ENCODE measurements at places on chromosomes 13 and 19.

DNA sequence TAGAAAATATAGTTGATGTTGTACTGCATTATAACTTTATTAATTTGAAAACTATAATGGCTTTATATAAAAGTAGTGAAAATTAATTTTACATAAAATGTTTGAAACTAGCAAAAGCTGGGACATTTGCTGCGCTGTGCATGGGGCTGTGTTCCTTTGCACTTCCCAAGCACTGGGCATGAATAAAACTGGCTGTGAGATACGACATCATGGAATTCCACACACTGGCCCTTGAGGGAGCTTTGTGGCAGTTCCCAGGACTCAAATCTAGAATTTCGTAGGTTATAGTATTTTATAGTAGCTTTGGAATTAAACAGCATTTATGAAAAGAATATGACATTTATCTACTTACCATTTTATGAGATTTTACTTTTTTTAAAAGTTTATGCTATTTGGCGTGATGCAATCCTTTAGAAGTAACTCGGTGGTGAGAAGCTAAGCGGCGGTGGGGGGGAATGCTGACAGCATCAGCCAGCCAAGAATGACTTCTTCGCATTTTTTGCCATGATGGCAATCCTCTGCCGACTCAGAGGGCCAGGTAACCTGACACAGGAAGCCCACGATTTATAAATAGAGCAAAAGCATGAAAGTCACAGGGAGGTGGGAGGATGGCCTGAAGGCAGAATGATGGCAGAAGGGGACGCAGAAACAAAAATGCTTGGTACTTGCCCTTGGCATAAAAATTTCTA lies 553.5 kb downstream of the MYO16 start:
- DNase-seq = no peak

GRCh38 chr13:44493213-44493812 lies 82.8 kb downstream of the TSC22D1 start:
- no peak for DNase-seq

DNA sequence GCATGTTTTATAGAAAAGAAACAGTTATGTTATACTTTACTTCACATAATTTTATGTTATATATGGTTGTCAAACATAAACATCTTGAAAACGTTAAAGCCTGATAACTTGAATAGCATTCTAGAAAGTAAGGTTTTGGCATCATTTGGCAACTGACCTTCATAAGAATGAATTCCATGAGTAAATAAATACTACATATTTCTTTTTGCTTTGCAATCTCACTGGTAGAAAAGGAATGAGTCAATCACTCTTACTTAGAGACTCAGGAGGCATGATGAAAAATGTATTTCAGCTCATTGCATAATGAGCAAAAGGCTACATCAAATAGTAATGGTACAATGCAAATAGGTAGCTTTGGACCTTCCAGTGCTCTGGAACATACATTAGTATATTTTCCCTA lies 1381.9 kb downstream of the EFNB2 start:
- DNase-seq = no peak

DNA sequence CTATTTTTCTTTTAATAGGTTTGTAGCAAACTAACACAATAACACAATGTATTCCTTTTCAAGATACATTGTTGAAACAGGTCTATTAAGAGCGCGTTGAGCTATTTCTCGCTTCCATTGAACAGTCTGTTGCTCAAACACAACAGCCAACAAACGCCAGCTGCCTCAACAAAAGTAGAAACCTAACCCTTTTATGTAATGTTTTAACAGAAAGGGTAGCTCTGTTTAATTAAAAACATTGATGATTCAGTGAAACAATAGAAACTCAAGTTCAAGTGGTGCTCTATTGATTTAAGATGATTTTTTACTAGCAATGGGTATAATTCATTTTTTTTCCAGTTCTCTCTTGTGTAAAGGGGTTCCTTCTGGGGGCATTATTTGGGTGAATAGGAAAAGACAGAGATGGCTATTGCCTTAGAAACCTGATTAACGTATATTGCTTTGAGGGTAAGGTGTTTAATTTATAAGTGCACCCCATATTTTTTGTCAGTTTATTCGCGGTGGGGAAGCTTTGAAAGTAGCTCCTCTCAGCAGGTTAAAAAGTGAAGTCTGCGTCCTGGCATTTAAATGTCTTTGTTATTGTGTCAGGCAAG lies 14.9 kb downstream of the ZIC2 start:
- DNase-seq = no peak

DNA sequence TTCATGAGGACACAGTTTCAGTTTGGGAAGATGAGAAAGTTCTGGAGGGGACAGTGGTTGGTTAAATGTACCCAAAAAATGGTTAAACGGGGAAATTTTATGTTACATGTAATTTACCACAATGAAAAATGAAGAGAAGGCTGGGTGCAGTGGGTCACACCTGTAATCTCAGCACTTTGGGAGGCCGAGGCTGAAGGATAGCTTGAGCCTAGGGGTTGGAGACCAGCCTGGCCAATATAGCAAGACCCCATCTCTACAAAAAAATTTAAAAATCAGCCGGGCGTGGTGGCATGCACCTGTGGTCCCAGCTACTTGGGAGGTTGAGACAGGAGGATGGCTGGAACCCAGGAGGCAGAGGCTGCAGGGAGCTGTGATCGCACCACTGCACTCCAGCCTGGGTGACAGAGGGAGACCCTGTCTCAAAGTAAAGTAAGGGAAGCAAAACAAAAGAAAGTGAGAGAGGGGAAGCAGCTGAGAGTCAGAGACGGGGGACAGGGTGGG lies 17.2 kb downstream of the GNG7 start:
- no peak for DNase-seq

GRCh38 chr19:35070471-35070870 lies 28.9 kb downstream of the HPN start:
- no peak for DNase-seq

GRCh38 chr13:72218966-72219365 lies 352.0 kb upstream of the DACH1 start:
- no peak for DNase-seq

GRCh38 chr19:55160128-55160985 lies 2.8 kb upstream of the TNNI3 start:
- DNase-seq = peak; percentile 88
